Activated CD4-positive, CD25-positive, alpha-beta regulatory T cell (primary cell): ENCODE measurements at places on chromosomes 7 and 10.

DNA sequence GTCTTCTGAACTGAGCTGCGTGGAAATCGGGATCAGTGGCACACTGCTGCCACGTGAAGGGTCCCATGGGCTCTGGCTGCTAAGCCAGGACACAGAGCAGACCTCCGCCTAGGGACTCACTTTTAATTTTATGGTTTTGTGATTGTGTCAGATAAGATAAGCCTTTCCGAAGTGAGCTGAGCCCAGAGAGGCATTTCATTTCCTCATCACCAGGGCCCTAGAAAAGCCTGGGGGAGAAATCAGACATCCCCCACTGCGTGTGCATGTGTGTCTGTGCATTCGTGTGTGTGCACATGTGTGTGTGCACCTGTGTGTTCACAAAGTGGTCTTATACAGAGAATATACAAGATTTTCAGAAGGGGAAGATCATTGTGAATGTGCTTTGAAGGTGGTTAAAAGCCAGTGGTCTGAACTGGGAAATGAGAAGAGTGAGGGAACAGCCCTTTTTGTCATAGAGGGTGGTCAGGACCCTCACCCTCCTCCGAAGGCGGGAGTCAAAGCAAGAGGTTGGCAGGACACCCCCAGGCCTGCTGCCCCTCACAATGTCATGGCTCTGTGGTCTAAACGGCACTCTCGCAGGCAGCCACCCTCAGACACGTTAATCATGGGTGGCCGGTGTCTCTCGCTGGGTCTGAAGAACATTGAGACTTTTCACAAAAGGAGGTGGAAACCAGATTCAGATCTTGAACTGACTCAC, 176.1 kb upstream of the PFKP start:
- no peak for DNase-seq

GRCh38 chr10:51052163-51052562, 22.1 kb upstream of the PRKG1 start:
- no peak for DNase-seq

DNA sequence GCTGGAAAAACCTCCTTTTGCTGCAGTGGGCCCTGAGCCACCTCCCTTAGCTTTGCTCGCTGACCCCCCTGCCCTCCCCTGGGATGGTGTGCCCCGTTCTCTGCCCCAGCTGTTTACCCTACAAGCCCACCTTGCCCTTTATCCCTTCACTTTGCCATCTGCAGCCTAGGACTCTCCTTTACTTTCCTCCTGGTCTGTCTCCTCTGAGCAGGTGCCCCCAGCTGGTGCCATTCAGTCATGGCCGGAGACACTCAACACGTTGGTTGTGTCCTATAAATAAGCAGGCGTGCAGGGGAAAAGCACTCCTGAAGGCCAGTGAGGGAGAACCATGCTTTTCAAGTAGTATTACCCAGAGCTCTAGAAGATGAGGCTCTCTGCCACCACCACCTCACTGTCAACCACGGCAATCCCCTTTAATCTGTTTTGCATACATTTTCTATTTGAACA, 6.1 kb downstream of the RASSF4 start:
- no peak for DNase-seq

DNA sequence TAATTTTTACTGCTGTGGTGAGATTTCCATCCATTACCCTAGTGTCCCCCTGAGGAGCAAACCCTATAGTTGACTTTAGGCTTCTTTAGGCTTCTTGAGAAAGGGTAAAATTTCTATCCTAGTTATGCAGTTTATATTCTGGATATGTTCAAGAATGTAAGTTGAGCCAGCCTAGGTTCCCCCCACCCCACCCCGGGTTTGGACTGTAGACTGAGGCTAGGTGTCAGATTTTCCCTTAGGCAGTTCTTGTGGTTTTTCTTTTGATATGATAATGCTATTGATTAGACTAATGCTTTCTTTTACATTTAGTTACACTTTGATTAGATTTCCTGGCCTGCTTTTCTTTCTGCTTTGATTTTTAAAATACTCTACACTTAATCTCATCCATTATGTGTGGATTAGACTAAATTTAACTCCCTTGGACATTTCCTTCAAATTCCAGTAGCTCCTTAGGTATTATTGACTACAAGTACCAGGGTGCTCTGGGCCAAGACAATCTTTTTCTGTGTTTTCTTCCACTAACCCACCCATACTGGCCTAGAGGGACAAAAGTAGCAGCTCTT, 37.7 kb downstream of the NRF1 start:
- no peak for DNase-seq

- DNase-seq: no peak
These were observed 94.9 kb downstream of the PRLHR start for GRCh38 chr10:118500477-118501104.

GRCh38 chr10:113880236-113880635, 25.8 kb downstream of the NHLRC2 start:
- no peak for DNase-seq

DNA sequence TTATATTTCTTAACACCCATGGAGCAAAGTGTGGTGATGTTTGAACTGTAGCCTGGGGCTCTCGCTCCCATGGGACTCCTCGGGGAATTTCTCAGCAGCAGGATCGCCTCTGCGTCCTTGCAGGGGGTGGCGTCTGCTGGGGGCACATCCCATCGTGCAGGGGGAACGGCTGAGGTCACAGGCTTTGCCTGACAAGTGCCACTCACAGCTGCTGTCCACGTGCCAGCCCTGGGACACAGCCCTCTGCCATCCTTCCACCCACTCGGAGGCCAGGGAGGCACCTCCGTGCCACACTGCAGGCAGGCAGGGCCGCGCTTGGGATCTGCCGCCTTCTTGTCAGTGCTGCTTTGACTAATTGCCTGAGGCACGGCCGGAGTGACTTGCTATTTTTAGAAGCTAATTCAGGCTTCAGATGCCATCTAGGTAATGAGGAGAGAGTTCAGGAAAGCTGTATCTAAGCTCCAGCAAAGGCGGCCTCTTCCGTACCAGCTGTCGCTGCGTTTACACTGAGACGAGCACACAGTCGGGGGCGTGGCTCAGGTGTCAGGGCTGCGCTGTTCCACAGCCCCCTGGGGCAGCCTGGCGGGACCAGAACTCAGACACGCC, 45.7 kb downstream of the PITRM1 start:
- no peak for DNase-seq

GRCh38 chr7:82204694-82205093, 238.9 kb downstream of the CACNA2D1 start:
- no peak for DNase-seq

DNA sequence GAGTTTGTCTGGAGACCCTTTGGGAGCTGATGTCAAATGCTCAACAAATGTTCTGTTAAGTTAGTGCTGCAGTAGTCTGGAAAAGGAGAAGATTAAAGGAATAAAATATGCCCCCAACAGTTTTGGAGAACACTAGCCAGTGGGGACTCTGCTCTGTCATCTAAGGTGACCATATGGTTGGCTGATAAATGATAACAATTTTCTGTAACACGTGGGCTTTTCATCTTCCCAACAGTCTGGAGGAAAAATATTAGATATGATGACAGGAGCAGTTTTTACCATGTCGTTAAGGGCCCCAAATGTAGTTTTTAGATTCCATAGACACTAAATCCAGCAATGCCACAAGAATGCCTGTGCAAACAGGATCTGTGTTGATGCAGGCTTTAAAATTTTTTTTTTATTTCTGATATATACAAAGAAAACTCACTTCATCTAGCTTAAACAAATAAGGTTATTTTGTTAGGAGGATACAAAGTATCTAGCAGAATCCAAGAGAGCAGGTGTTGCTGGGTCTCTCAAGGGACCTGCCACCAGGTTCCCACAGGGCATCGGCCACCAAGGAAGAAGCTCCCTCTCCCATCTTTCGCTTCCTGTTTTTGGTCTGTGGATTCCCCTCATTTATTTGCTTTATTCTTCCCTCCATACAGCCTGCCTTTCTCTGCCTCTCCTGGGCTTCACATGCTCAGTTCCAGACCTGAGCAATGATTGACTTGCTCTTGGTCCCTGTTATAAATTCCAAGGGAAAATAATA, 6.2 kb upstream of the CFAP58 start:
- no peak for DNase-seq

DNA sequence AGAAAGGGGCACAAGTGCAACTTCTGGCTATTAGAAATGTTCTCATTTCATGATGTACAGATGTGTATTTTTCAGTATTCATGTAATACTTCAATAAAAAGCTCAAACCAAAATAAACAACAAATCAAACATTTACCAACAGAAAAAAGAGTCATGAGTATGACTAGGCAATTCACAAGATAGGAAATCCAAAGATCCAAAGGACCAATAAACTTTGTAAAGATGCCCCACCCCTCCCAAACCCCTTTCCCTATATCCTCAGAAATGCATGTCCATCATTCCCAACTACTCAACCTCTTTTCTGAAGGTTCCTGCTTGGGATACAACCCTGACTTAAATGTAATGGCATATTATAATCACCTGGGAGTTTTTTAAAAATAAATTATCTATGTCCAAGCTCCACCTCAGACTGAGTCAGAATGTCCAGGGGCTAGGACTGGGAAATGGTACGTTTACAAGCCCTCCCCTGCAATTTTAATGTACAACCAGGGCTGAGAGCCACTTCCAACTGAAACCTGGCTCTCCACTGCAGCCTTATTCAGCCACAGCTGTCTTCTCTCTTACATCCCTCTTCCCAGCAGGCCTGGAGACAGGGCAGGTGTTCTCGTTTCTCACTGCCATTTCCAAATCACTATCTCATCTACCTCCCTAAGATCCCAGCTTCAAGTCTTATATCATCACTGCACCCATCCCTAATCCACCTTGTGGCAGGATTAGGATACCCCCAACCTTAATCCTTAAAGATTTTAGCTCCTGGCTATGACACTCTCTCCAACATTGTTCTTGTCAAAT, 36.5 kb downstream of the COA1 start:
- no peak for DNase-seq

DNA sequence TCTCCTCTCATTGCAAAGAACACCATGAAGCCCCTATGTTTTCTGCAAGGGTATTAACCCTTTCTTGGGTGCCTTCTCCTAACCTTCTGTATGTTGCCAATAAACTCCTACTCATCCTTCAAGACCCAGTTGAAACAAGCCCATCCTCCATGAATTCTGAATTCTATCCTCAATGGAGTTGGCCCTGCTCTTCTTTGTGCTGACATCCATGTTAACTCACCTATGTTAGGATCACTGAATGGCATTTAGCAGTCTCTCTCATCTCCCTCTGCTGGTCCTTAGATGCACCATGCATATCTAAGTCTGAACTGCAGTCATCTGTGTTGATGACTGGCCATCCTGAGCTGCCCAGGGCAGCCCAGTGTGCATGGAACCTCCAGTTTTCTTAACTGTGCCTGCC, 129.8 kb downstream of the BUB3 start:
- no peak for DNase-seq

GRCh38 chr10:35497909-35498308, 107.2 kb upstream of the GJD4 start:
- no peak for DNase-seq

- no peak for DNase-seq
These were observed 236.6 kb upstream of the GRB10 start for GRCh38 chr7:51019191-51019844.

- no peak for DNase-seq
These were observed 8.3 kb upstream of the SMKR1 start for GRCh38 chr7:129494041-129494440.

DNA sequence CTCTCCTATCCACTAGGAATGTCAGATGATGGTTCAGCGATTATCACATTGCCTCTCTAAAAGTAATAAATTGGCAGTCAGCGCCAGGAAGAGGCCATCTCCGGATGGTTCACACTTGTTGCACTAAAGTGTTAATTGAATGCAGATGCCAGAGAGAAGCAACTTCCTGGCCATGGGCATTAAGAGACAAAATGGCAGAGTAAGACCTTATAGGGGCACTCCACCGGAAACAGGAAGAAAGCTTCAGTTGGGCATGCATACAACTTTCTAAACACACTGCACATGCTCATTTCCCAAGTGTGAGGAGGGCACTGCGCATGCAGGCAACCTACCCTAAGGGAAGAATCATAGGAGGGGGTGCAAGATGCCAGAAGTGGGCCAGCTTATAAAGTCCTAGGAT, 71.7 kb upstream of the AUTS2 start:
- DNase-seq: no peak

- no peak for DNase-seq
These were observed 44.6 kb downstream of the SLC16A12 start for GRCh38 chr10:89490596-89491335.

- DNase-seq: no peak
These were observed 471.4 kb downstream of the XPNPEP1 start for GRCh38 chr10:109451879-109452278.

DNA sequence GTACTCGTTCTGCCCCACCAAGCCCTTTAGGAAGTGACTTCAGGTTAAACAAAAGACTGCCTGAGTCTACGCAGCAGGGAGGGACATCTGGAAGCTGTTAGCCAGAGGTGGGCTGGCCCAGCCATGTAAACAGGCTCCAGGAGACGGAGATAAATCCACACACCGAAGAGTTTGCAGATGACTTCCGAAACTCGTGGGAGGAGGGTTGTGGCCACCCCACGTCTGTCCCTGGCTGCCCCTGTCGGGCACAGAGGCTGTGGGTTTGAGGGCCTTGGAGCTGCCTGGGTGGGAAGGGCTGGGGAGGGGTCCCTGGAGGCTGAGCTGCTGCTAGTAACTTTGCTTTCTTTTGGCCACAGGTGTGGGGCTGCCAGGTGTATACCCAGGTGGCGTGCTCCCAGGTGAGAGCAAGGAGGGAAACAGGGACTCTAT, 15.6 kb downstream of the ELN start:
- DNase-seq: no peak

DNA sequence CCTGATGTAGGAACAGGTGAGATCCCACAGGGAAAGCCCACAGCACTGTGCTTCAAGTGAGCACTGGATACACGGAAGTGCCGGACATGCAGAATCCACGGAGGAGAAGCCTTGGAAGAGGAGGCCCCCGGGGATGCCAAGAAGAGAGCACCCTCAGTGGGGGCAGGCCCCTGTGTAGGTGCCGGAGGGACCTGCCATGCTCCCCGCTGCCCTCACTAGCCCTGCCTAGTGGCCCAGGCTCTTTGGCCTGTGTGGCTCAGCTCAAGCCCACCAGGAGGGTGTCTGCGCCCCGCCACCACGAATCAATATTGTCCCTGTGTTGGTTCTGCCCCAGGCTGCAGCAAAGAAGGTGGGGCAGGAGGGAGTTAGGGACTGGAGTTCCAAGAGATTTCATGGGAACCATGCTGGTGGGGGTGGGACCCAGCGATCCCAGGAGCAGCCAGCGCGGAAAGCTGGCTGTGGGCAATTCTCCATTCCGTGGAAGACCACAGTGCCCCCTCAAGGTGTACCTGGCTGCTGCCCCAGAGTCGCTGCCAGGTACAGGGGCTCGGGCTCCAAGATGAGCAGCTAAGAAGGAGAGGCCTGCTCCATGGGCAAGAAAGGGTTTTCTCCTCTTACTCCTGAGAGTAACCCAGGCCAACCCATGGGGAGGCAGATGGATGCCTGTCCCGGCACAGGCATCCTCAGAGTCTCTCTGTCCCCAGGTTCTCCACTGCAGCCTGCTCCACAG, 34.9 kb upstream of the LEP start:
- no peak for DNase-seq

GRCh38 chr7:17139081-17139480, 159.4 kb upstream of the AHR start:
- DNase-seq: no peak
